ENCODE measurements at places on chromosomes 12 and 14.
A peak's percentile ranks its signal among the peaks of the same experiment; 100 is the strongest.

DNA sequence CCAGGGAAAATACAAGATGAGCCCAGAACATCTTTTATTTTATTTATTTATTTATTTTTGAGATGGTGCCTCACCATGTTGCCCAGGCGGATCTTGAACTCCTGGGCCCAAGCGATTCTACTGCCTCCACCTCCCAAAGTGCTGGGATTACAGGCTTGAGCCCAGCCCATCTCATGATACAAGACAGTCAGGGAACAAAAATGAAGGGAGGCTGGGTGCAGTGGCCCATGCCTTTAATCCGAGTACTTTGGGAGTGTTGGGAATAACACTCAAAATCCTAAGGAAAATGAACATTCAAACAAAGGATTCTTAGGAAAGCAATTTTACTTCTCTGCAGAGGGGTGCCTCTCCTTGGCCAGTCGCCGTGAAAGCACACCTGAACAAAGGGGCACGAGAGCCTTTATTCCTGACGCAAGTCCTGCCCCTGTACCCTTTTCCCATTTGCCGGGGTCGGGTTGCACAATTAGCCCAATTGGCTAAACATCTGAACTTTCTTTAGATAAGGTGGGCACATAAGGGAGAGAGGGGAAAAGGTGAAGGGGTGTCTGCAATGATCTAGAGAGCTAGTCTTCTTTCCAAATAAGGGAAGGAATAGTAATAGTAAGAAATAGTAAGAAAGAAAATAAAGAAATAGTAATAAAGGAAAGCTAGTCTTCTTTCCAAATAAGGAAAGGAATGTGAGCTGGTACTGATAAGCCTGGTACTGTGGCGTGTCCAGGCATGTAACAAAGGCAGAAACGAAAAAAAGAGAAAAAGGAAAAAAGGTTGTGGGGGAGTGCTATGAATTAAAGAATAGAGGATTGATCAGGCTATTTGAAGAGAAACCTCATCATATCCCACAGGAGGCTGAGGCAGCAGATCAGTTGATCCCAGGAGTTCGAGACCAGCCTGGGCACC, 13.4 kb downstream of the NCAPD2 start:
- DNase-seq = no peak

DNA sequence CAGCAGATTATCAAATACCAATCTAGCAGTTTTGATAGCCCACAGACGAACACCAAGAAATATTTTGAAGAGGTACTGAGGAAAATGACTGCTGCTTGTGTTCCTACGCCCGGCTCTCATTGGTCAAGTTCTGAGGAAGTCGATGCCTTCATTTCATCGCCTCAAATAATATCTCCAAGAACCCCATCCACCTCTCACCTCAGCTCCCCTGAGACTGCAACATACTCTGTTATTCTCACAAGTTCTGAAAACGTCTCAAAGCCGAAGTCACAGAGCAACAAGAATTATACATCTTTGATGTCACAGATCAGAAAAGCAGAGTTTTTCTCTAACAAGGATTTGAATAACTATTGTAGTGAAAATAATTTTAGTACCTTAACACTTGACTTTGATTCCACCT, 55.5 kb upstream of the BCAT1 start:
- DNase-seq = no peak

- peak; percentile 69 for DNase-seq
Observed at GRCh38 chr12:53476769-53477209, 22.5 kb downstream of the MAP3K12 start.

- peak; percentile 34 for DNase-seq
Observed at GRCh38 chr14:77128414-77128891, 13.1 kb downstream of the ZDHHC22 start.

- no peak for DNase-seq
Observed at GRCh38 chr12:49667325-49668090, 39.7 kb downstream of the FMNL3 start.

GRCh38 chr12:62466018-62466593, 520 bp upstream of the MON2 start:
- peak; percentile 66 for DNase-seq

- DNase-seq = peak; percentile 87
Observed at GRCh38 chr14:56216626-56217379, 98.6 kb downstream of the PELI2 start.

All from cerebellar cortex (tissue), 1 donor.